ENCODE measurements at places on chromosomes 13 and 19. TPM values are rescaled to one million over a fixed set of nuclear protein-coding genes. Genes with fewer than 3 reads are reported as not detected.

Gene CGB5
- not detected for total RNA-seq

DNA sequence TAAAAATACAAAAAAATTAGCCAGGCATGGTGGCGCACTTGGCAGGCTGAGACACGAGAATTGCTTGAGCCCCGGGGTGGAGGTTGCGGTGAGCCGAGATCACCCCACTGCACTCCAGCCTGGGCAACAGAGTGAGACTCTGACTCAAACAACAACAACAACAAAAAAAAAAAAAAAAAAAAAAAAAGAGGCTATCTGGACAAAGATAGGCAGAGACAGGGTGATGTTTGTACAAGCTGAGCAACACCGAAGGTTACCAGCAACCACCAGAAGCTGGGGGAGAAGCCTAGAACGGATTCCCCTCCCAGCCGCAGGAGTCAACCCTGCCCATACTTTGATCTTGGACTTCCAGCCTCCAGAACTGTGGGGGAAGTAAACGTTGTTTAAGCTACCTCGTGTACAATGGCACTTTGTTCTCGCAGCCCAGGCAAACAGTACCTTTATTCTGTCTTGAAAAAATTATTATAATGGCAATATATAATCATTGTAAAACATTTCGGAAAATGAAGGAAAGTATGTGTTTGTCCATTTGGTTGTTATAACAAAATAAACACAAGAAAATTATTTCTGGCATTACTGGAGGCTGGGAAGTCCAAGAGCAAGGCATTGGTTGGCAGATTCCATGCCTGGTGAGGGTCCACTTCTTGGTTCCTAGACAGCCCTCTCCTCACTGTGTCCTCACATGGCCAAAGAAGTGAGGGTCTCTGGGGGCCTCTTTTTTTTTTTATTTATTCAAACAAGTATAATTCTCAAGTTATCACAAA, 39.8 kb upstream of the LATS2 start:
- DNase-seq, result no peak

Gene PRR19
- total RNA-seq, result not detected

DNA sequence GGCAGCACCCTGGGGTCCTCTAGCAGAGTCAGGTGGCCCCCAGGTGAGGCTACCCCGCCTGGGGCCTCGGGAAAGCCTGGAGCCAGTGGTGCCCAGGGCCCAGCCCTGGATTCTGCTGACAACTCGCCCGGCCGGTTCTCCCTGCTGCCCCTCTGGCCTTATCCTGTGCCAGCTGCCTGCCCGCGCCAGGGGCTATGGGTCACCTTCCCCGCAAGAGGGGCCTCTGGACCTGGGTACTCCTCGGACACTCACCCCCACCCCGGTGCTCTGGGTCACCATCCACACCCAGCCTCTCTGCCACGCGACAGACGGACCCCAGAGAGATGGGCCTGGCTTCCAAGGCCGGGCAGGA, 24.0 kb downstream of the ZBTB7A start:
- no peak for DNase-seq

DNA sequence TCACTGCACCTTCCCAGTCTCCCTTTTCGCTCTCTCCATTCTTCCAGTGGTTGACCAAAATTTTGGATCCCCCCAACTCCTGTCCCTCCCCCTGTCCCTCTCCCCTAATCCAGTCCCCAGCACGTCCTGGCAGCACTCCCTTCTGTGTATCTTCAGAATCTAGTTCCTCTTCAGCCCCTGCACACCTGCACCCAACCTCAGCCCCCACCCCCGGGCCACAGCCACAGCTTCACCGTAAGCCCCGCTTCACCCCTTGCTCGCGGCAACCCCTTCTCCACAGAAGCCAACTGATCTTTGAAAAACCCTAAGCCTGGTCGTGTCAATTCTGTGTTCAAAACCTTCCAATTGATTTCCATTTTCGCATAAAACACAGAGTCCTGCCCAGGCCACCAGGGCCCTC, 35.5 kb upstream of the SLC15A1 start:
- DNase-seq, result no peak

GRCh38 chr13:30593001-30593400, 24.7 kb upstream of the USPL1 start:
- DNase-seq, result no peak

DNA sequence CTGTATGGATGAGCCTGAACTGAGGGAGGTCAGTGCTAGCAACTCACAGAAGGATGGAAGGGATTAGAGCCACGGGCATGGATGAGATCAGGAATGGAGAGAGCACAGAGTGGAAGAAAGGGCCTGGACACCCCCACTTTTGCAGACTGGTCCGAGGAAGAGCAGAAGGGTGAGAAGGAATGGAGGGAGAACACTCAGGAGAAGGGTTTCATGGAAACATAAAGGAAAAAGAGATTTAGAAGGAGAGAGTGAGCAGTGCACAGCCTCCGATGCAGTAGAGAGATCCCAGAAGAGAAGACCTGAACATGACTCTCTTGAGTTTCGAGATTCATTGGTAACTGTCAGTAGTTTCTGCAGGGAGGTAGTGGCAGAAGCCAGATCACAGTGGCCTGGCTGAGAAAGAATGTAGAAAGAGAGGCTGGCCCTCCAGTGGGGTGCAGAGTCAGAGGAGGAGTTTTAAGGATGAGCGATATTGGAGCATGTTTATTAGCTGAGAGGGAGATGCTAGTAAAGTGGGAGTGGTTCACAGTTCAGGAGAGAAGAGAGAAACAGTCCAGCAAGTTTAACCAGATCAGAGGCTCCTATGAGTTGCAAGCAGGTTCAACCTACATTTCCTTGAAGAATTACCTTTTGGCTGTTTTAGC, 108.9 kb downstream of the ZAR1L start:
- no peak for DNase-seq

DNA sequence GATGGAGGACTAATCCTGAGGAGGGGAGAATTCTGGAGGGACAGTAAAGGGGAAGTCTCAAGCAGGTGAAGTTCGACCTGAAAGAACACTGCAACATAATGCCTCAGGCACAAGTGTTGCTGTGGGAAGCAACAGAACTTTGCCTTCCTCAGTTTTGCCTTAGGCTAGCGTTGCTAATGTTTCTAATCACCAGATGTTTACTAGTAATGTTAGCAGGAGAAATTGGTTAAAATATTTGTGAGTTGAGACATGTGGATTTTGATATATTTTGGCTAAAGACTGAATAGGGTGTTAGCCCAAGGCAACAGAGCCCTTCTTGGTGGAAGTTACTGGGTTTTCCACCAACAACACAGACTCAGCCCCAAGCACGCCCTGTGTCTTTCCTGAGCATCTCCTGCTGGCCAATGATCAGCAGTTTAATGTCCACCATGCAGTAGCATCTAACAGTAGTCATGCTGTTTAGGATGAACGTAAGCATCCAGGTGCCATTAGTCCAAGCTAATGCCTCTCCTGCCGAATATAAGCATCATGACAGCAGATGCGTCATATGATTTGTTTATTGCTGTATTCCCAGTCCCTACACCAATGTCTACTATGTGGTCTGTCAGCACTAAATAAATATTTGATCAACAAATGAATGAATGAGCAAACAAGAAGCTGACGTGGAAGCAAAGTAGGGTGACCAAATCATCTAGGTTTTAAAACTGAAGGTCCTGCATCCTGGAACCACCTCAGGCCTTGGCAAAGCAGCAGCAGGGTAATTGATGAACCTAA, 511.9 kb upstream of the HTR2A start:
- DNase-seq, result no peak

GRCh38 chr19:33273881-33274662, 28.3 kb downstream of the CEBPA start:
- DNase-seq, result no peak

Gene CEBPA
- total RNA-seq, result 29.9 TPM

Gene ATP1A3
- total RNA-seq, result not detected

Gene USHBP1
- total RNA-seq, result 3.0 TPM
